ENCODE measurements at places on chromosomes 11 and 22. TPM values are rescaled to one million over a fixed set of nuclear protein-coding genes. Genes with fewer than 3 reads are reported as not detected.

A4GALT gene
- 5.0 TPM for total RNA-seq

GRCh38 chr22:31056986-31057599 is 24.0 kb upstream of the SMTN start:
- no peak for DNase-seq

TUBGCP6 gene
- total RNA-seq: 23.0 TPM

DNA sequence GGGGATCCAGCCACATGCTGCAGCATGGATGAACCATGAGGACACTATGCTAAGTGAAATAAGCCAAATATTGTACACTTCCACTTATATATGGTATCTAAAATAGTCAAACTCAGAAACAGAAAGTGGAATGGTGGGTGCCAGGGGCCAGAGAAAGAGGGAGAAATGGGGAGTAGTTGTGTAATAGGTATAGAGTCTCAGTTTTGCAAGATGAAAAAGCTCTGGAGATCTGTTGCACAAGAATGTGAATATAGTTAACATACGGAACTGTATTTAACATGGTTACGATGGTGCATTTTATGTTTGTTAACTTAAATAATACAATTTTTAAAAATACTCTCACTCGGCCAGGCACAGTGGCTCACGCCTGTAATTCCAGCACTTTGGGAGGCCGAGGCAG is 21.2 kb downstream of the GDPD5 start:
- no peak for DNase-seq

DNA sequence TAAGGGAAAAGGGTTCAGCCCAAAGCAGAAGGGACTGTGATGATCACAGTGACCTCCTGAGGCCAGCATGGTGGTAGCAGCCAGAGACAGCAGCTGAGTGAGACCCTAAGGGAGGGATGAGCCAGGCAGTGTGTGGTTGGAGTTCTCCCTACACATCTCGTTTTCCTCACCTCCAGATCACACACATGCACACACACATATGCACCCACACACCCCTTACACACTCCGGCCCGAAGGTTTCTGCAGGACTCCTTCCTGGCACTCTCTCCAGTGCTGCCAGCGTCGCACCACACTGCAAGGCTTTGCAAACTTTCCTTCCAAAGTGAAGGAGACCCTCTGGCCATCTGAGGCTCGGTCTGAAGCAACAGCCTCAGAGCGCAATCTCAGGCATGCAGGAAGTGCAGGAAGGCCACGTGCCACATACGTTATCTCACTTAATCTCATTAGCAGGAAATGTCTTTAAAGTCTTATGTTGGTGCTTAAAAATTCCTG is 26.9 kb upstream of the TP53I11 start:
- no peak for DNase-seq

- no peak for DNase-seq
Observed at GRCh38 chr11:111510311-111510710, 1.9 kb downstream of the BTG4 start.

GRCh38 chr11:102600666-102601065 is 24.5 kb downstream of the MMP20 start:
- no peak for DNase-seq

GRCh38 chr11:67420147-67420645 is 4.7 kb downstream of the CARNS1 start:
- no peak for DNase-seq

- DNase-seq: no peak
Observed at GRCh38 chr11:84021291-84021690, 735.1 kb upstream of the CCDC90B start.

TECTA gene
- total RNA-seq: 2.7 TPM

MED17 gene
- total RNA-seq: 32.2 TPM

- no peak for DNase-seq
Observed at GRCh38 chr22:30183271-30183670, 63.3 kb downstream of the LIF start.

Data from spinal cord (tissue), 10 donors.